Right ventricle myocardium inferior (tissue), 1 donor: ENCODE measurements at places on chromosomes 3 and 15. TPM values are rescaled to one million over a fixed set of nuclear protein-coding genes. Genes with fewer than 3 reads are reported as not detected.

DNA sequence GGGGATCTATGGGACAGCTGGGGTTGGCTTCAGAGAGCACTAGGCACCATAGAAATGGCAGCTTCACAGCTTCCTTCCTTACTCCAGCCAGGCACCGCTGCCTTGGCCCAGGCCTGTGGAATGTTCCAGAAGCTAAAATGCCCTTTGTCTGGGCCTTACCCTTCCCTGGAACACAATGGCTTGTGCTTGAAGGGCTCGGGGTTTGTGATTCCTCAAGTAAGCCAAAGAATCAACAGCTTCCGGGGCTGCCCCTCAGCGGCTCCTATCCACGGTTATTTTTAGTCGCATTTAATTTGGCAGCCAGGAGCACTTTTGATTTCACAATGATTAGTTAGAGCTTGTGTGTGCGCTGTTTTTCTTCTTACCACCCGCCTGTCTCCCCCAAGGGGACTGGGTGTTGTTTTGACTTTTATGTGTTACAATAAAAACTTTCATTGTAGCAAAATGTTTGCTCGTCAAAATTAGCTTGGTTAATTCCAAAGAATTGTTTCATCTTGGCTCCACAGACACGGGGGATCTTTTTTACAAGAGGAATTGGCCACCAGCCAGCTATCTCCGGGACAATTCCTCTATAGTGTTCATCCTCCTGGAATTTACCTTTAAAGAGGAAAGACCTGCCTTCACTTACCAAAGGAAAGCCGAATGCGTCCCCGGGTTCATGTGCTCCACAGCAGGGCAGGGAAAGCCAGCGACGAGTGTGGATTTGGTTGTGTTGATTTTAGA, 73.8 kb downstream of the TLE3 start:
- no peak for DNase-seq

Gene CFAP161
- 0.38 TPM for total RNA-seq

GRCh38 chr3:56997041-56997440, 63.4 kb upstream of the SPATA12 start:
- no peak for DNase-seq

Gene PLCH1
- 1.3 TPM for total RNA-seq
